ENCODE measurements at places on chromosomes 7 and 10.

DNA sequence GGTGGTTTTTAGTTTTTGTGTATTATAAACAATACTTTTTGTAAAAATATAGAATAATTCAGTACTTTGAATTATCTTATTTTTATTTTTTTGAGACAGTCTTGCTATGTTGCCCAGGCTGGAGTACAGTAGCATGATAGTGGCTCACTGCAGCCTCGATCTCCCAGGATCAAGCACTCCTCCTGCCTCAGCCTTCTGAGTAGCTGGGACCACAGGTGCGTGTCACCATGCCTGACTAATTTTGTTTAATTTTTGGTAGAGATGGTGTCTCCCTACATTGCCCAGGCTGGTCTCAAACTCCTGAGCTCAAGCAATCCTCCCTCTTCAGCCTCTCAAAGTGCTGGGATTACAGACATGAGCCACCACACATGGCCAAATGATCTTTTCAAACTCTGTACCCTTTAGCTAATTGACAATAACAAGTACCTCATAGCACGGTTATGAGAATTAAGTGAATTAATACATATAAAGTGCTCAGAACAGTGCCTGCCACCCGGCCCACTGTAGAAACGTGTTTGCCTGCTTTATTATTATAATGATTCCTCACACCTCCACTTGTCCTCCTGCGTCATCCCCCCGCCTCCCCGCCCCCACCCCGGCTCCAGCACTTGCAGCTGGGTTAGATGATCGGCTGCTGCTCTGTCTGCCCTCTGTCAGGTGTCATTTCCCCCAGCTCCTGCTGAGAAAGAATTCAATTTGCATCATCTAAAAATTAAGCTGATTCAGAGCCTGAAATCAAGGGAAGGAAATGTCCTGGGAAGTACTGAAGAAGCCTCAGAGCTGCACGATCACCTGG, 53.6 kb upstream of the NRF1 start:
- DNase-seq, result no peak

DNA sequence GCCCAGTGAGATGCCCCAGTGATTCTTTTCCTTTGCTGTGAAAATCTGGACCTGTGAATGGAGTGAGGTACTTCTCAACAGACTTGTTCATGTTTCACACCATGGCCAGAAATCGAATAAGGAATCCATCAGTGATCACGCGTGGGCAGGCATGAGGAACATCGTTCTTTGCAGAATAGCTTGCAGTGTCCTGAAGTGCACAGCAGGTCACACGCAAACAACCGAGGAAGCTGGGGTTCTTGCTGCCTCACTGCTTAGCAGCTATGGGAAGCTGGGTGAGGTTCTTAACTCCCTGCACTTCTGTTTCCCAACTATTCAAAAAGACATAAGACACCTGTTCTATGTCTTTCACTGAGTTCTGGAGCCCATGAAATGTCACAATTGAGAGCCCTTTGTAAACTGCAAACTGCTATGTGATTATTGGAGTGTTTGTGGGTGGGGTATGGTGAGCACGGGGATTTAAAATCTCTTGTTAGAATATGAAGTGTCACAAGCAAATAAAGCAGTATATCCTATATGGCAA, 253.4 kb downstream of the KIAA1217 start:
- no peak for DNase-seq

DNA sequence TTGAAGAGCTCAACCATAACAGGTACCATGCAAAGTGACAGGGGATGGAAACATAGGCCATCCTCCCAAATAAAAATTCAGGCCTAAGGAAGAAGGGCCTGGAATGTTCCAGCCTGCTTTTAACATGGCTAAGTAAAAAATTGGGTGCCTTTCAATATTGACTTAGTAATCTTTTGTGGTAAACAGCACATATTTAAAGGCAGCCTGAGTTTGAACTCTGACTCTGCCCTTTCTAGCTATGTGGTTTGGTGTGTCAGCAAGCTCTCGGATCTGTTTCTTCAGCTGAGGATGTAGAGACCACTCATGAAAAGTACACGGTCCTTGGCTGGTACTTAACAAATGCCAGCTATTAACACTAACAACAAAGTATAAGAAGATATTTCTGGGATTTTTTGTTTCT, 191.8 kb upstream of the CDCA7L start:
- DNase-seq, result no peak

GRCh38 chr10:123990889-123991288, 99.3 kb upstream of the CPXM2 start:
- no peak for DNase-seq

GRCh38 chr10:15605740-15606369, 113.9 kb downstream of the ITGA8 start:
- no peak for DNase-seq

DNA sequence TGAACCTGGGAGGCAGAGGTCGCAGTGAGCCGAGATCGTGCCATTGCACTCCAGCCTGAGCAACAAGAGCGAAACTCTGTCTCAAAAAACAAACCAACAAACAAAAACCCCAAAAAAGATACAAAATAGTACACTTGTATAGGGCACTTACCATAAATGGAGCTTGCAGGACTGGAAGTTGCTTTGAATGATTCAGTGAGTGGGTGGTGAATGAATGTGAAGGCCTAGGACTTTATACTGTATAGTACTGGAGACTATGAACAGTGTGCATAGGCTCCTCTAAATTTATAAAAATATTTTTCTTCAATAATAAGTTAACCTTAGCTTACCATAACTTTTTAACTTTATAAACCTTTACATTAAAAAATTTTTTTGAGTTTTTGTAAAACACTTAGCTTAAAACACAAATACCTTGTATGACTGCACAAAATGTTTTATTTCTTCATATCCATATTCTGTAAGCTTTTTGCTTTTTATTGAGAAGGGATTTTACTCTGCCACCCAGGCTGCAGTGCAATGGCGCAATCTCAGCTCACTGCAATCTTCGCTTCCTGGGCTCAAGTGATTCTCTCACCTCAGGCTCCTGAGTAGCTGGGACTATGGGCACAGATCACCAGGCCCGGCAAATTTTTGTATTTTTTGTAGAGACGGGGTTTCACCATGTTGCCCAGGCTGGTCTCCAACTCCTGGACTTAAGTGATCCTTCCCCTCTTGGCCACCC, 6.9 kb upstream of the H2AZ2 start:
- no peak for DNase-seq

GRCh38 chr10:5645944-5646617, 20.3 kb downstream of the ASB13 start:
- no peak for DNase-seq

DNA sequence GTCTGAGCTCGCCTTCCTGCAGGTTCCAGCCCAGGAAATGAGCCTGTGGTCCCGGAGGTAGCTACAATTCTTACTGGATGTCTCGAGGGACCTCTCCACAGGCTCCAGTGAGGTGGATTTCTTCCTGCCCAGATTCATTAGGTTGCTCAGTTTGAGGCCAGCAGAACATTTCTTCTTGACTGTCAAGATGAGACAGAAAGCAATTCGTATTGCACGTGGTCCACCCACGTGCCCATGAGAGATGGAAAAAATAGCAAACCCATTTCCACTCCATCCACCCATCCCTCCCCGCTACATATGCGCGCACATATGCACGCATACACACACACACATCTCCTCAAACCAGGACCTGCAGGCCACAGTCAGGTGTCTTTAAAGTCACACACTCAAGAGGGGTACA, 68.7 kb downstream of the VWA2 start:
- DNase-seq, result no peak

DNA sequence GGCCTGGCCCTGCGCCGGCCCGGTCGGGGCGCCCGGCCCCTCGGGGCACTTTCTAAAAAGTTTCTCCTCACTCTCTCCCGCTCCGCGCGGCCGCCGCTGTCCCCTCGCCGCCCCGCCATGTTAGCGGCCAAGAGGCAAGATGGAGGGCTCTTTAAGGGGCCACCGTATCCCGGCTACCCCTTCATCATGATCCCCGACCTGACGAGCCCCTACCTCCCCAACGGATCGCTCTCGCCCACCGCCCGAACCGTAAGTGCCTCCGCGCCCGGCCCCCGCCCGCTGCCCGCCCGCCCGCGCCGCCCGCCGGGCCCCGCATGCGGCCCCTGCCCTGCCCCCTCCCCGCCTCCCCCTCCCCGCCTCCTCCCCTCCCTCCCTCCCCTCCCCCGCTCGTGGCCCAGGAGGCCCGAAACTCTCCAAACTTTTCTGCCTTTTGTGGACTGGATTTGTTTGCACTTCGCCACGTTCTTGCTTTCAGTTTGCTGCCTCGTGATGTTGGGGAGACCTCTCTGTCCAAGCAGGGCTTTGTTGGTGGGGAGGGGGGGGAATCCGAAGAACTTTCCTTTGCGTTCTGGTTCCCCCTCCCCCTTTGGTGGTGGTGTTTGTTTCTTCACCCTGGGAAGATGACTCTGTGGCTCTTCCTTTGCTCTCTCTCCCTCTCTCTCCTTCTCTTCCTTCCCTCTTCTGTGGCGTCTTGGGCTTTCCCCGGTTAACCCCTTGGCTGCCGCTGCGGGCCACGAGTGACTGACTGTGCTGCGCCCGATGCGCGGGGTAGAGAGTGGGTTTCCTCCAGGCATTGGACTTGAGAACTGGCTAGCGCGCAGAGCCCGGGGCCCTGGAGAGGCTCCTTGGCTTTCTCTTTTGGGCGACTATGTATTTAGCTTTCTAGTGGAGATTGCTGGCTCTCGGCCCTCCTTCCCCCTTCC, 1.6 kb downstream of the TCF7L2 start:
- DNase-seq, result peak; percentile 56

- no peak for DNase-seq
Measured at GRCh38 chr10:31304291-31304970, 14.6 kb upstream of the ZEB1 start.

GRCh38 chr7:19491371-19491770, 217.5 kb downstream of the POLR1F start:
- DNase-seq, result no peak

- DNase-seq, result peak; percentile 28
Measured at GRCh38 chr10:127854769-127855590, 37.8 kb downstream of the CLRN3 start.

- DNase-seq, result peak; percentile 23
Measured at GRCh38 chr10:50322077-50322476, 70.8 kb upstream of the ASAH2 start.

GRCh38 chr7:81064426-81064825, 145.6 kb upstream of the SEMA3C start:
- DNase-seq, result no peak

GRCh38 chr10:16521311-16522016, at the start of gene C1QL3:
Gene C1QL3 (minus strand): TSS chr10:16521879. CDS start chr10:16521065, 814 bp downstream.
- DNase-seq, result no peak

DNA sequence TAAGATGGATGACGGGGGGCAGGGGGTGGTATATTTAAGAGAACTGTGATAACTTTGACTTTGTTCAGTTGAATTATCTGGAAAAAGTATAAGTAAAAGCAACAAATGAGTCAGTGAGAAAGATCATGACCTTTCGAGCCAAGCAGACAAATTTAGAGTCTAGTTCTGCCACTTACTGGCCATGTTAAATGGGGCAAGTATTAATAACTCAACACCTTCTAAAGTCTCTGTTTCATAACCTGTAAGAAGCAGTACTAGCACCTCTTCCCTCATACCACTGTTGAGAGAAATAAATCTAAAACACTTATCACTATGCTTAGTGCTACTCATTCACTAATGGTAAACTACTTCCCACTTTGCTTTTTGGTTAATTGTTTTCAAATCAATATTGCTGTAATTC, 604.4 kb upstream of the LRRN3 start:
- no peak for DNase-seq

DNA sequence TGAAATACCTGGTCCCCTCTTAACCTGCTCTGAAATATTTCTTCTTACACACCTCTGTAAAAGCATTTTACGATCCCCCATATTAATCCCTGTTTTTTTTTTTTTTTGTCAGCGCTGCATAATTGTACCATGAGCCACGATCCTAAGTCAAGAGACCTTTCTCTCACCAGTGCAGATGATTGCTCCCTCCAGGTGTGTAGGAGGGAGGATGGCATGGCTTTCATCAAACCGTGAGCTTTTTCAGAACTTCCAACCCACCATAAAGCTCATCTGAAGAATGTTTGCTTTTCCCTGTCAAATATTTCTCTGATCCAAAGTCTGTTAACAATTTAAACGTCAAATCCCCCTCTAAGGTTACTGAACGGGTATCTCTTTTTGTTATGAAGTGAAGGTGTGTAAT, 28.2 kb upstream of the SEPHS1 start:
- no peak for DNase-seq

DNA sequence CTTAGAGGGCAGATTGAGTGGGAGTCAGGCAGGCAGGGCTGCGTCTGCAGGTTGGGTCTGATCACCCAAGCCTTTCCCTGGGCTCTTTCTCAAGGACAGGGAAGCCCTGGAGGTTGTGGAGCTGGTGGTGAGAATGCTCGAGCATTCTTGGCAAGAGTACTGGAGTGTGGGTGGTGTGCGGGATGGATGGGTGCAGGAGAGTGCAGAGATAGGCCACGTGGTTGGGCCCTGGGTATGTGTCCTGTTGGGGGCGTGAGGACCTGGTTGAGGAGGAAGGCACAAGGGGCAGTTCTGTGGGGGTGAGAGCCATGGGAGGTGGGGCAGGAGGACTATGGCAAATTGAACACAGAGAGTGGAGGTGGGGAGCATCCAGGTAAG, 135.9 kb downstream of the PTPN20 start:
- DNase-seq, result no peak

DNA sequence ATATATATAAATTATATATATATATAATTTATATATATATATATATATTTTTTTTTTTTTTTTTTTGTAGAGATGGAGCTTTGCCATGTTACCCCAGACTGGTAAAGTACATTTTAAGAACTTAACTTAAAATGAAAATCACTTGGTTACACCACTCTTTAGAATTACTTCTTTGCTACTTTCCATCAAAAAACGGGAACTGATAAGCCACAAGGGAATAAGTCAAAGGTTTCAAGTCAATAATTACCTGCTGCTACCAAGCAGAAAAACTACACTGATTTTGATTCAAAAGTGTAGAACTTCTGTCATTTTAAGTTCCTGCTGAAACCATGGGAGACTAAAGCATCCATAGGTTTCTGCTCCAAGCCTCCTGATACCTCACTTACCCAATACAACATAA, 12.2 kb downstream of the PPA1 start:
- DNase-seq, result no peak

DNA sequence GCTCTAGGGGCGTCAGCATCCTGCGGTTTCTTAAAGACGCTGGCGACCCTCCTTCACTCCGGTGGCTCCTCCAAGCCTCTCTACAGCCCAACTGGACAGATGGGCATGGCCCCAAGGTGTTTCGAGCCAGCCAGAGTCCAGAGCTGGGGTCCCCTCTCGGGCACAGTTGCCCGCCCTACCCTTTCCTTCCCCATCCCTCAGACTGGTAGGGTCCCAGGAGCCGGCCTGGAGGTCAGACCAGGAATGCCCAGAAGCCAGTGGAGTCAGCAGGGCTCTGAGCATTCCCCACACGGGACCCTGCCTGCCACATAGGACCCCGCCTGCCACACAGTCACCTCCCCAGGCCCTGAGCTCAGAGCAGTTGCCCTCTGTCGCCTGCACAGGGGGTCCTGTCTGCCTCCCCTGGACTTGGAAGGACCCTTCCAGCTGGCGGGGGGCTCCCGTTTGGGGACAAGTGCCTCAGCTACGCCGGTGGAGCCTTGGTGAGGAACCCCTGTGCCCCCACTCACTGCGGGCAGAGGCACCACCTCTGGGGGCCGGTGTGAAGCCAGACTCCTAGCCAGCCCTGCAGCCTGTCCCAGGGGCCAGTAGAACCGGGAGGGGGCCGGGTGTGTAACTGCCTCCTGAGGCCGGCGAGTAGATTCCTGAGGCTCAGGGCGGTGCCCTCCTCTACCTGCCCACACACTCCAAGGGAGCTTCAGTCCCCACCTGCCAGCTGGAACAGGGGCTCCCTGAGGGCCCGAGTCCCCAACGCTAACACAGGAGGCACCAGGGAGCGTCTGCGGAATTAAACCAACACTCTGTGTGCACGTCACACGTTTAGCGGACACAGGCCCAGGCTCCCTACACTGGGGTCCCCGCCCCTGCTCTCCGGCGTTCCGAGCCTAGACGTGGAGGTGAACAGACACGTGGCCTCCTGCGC, 19.4 kb upstream of the PDGFA start:
- DNase-seq, result no peak

- DNase-seq, result no peak
Measured at GRCh38 chr10:106395041-106395749, 769.3 kb downstream of the SORCS1 start.
